ENCODE measurements at places on chromosomes 11 and 22.
A peak's percentile ranks its signal among the peaks of the same experiment; 100 is the strongest.

DNA sequence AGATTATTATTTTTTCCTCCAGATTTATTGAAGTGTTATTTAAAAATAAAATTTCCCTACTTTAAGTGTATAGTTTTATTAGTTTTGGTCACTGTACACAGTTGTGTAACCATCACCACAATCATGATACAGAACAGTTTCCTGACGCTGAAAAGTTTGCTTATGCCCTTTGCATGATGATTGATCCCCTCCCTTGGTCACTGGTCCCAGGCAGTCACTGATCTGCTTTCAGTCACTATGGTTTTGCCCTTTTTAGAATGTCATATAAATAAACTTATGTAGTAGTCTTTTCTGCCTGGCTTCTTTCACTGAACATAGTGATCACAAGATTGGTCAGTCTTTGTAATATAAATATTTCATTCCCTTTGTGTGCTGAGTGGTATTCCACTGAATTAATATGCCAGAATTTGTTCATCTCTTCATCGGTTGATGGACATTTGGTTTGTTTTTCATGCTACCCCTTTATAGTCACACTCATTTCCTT is 140.6 kb downstream of the SWAP70 start:
- DNase-seq, result no peak

- no peak for DNase-seq
Measured at GRCh38 chr11:65653229-65654225, 9.2 kb downstream of the RELA start.

DNA sequence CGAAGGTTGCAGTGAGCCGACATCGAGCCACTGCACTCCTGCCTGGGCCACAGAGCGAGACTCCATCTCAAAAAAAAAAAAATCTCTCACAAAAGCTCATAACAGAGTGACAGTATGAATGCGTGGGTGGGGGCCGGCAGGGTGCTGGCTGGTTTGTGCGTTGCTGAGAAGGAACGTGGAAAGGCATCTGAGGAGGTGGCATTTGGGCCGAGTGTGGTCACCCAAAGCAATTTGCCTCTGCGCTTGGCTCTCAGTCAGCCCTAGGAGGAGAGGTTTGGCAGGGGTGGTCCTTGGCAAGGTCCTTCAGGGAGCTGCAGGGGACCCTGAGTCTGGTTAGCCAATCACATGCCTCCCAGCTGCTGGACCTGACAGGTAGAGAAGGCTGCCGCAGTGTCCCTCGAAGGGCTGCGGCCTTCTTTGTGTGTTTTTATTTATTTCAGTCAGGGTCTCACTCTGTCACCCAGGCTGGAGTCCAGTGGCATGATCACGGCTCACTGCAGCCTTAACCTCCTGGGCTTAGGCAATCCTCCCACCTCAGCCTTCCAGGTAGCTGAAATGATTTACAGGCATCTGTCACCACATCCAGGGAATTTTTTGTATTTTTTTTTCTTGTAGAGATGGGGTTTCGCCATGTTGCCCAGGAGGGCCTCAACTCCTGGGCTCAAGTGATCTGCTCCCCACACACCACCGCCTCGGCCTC is 23.5 kb upstream of the OSBPL5 start:
- DNase-seq, result no peak

DNA sequence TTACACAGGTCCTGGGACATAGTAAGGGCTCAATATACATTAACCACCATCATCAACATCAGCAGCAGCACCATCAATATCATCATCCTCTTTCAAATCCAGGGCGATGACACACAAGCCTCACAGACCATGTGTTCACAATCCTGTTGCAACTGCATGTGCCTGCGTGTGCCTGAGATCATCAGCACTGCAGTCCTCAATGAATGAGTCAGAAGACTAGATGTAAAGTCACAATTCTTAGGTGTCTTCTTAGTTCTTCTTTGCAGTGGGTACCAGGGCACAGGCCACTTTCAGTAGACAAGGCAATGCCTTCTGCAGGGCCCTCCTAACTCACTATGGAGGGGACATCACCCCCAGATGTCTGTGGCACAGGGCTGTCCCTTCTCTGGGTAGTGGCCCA is 111.1 kb downstream of the MYO18B start:
- DNase-seq, result peak; percentile 14

- DNase-seq, result peak; percentile 58
Measured at GRCh38 chr22:28943501-28943879, 60.1 kb downstream of the ZNRF3 start.

Measured in NB4 (cell line).